ENCODE measurements at places on chromosomes 2 and 18. TPM values are rescaled to one million over a fixed set of nuclear protein-coding genes. Genes with fewer than 3 reads are reported as not detected.

GRCh38 chr2:51903728-51904127 is 871.8 kb upstream of the NRXN1 start:
- no peaks in the 10 kb centered on the region for H3K4me1 ChIP-seq
- no peak for DNase-seq
- H3K4me3 ChIP-seq = no peak overlapping the region
- no peaks in the 10 kb centered on the region for H3K27me3 ChIP-seq
- no peaks in the 10 kb centered on the region for H3K36me3 ChIP-seq
- H3K27ac ChIP-seq = no peak overlapping the region

GRCh38 chr2:60316381-60317033 is 236.9 kb downstream of the BCL11A start:
- peak overlapping the region; percentile 63 for H3K27ac ChIP-seq
- DNase-seq = peak; percentile 25
- peaks cover 2% of the 10 kb centered on the region for H3K27me3 ChIP-seq
- H3K36me3 ChIP-seq = no peaks in the 10 kb centered on the region

The GCG gene
- 92.9 TPM for total RNA-seq

DNA sequence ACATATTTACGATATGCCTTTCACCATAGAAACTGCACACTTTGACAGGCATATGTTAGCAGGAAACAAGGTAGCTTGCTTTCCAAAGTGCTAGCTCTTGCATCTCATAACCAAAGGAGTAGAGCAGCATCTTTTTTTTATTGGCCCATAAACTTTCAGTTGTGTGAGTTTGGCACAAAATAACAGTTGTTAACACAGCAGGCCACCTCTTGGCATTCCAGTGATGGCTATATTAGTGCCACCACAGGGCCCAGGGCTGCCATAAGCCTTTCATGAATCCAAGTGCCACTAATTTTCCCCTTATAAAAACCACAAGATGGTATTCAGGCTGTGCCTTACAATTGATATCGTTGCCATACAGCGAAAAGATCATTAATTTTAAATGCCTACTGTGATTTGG is 40.3 kb upstream of the KLF7 start:
- H3K4me3 ChIP-seq = no peak overlapping the region
- no peaks in the 10 kb centered on the region for H3K4me1 ChIP-seq

Data from progenitor cell of endocrine pancreas (in vitro differentiated cells).